ENCODE measurements at places on chromosomes 16 and 17.

DNA sequence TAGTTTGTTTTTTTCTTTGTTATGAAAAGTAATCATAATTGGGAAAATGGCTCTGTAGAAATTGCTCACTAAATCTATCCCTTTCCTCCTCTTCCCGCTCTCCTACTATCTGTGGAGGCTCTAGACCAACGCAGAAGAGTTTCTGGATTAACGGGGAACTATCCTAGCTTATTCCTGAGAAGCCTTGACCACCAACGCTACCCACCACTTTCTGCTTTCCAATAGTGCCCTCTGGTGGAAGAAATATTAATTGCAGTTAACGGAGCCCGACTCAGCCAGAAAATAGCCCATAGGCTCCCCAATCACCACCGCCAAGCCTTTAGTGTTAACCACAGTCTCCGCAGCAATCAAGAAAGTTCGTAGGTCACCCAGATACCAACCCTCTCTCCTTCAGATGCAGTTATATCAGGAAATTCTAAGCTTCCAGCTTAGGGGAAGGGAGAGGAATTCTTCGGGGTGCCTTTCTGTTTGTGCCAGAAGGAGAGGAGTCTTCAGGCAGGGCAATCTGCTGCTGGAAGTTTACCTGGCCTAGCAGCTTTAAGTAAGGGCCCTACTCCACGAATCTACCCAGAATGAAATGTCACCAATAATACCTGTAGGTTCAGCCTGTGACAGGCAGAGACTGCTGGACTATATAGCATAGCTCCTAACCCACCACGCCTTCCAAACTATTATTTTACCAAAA, 23.0 kb upstream of the NSRP1 start:
- DNase-seq, result no peak

GRCh38 chr17:77600346-77600745, 358.2 kb upstream of the TNRC6C start:
- DNase-seq, result no peak

DNA sequence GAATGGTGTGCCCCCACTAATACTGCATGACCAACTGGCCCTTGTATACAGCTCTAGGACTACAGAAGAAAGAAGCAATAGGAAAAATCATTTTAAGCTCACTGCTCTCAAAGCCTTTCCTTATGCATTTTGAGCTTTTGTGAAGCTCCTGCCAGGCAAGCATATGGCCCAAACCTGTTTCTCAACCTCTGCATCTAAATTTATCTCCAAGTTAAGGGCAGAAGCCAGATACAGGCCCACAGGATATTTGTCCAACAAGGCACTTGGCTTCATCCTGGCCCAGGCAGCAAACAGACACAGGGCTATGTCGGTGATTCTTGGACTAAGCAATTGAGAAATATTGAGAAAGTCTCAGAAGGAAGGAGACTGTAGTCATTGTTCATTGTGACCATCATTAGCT, 43.9 kb downstream of the CCT6B start:
- DNase-seq, result no peak

- peak; percentile 55 for DNase-seq
These were observed 550 bp upstream of the RNF213 start for GRCh38 chr17:80260069-80260535.

DNA sequence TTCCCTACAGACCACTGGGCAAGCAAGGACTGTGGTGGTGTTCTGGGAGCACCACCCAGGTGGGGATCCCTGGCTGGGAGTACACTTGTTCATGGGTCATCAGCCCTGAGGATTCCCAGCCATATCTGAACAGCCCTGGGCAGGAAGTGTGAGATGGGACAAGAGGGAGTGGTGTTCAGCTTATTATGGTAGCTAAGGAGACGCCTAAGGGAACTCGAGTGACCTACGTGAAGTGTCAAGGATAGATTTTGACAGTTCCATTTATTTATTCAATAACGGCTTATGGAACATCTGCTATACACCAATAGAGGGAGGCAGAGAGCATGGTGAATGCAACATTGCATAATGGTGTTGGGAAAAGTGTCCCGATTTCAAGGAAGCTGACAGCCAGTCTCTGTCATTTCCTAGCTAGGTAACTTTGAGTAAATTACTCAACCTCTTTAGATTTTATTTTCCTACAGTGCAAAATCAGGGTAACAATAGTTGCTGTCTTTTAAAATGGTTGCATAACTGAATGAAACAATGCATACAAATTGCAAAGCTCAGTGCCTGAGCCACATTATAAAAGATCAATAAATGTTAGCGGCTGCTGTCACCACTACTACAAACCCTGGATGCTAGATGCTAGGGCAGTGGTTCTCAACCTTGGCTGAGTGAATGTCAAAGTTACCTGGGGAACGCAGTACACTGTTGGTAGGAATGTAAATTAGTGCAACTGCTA, 534.1 kb downstream of the GRIN2A start:
- DNase-seq, result no peak

GRCh38 chr17:3944485-3945388, 19.5 kb downstream of the ATP2A3 start:
- DNase-seq, result no peak

GRCh38 chr16:83253521-83253920, 554.3 kb upstream of the HSBP1 start:
- no peak for DNase-seq

GRCh38 chr17:2749784-2750181, 331 bp upstream of the CCDC92B start:
- peak; percentile 26 for DNase-seq

DNA sequence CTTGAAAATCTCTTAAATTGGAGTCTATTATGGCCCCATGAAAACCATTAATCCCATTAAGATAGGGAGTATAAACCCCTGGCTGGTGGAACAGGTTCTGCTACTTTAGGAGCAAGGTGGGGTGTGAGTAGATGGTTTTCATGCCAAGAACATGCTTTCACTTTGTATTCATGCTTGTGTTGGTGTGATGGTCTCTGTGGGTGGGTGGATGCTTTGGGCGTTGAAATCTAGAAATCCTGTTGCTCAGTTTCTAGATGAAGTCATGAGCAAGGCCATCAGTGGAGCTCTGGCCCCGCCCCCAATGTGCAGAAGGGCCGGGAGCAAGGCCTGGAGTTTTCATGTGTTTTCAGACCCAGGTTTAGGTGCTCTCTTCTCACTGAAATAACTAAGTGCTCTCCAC, 20.1 kb downstream of the PLD6 start:
- no peak for DNase-seq

- no peak for DNase-seq
These were observed at the start of gene JPH3 for GRCh38 chr16:87602001-87602775. JPH3 (plus strand) TSS chr16:87602508; CDS start chr16:87603147, 639 bp downstream.

DNA sequence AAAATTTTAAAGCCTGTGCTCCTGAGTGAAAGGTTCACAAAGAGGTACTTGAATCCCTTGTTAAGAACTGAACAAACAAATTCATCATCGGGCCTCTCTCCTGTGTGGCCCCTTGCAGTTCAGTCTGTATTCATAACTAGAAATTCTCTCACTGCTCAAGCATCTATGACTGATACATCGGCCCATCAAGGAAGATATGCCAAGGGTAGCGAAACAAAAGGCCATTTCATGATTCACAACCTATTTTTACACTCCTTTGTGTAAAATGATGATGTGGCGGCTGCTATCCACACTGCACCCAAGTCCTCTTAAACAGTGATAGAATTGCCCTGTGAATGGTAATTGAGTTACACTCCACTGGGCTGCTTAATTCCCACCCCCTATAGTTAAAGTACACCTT, 204.6 kb downstream of the STX8 start:
- no peak for DNase-seq

GRCh38 chr16:81445966-81446906, 1.6 kb downstream of the CMIP start:
- DNase-seq, result no peak

DNA sequence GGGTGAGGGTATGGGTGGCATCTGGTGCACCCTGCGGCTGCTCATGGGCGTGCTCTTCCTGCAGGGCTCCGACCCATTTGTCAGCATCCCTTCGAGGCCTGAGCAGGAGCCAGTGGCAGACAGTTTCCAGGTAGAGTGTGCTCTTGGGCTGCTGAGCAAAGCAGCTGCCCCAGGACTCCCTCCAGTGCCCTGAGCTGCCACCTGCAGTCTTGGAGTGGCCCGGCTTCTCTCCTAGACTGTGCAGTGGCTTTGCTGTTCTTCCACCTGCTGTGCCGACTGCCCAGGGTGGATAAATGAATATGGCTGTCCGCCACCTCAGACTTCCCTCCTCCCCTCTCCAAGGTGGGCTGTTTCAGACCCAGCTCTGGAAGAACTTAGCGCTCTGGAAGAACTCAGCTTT, 10.8 kb upstream of the JPT2 start:
- no peak for DNase-seq

GRCh38 chr16:21590287-21590686, 9.1 kb upstream of the METTL9 start:
- DNase-seq, result no peak

DNA sequence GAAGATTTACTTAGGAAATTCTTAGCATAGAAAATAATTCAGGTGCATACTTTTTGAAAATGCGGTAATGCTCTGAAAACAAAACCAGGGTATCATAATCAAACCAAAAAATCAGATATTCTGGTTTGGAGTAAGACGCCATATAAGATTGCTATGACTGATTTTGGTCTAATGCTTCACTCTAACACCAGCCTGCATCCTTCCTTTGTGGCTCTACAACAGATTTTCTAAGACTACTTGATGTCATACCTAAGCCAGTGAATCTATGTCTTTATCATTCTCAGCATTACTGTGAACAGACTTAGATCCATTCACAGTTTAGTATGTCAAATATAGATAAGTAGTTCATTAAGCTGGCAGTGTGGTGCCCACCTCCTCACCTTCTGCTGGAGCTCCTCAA, 590 bp downstream of the KRT33B start:
- no peak for DNase-seq

DNA sequence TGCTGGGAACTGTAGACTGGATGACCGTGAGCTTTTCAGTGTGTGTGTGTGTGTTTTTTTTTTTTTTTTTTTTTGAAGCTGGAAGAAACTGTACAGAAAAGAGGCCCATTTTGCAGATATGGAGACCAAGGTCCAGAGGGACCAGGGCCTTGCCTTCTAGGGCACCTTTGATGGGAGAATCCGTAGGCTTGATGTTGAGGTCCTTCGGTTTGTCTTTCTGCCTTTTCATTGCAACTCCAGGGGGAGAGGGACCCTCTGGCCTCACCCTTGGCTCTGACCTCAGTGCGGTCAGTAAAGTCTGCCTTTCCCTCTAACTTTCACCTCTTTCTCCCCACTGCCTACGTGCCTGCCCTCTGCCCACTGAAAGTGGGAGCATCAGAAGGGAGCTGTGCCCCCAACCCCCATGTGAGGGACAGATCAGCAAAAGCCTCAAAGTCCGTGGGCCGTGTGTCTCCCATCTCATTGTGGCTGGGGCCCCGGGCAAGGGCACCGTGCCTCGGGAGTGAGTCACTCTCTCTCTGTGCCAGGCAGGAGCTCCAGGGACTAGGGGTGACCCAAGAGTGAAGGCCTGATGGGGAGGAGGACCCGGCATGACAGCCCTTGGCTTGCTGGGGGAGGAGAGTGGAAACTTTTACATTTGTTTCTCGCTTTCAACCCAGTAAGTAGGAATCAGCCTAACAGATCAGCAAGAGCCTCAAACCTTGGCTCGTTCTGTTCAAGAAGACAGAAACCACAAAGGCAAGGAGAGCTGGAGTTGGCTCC, 123.6 kb downstream of the CMIP start:
- DNase-seq, result no peak

GRCh38 chr16:51523400-51523799, 372.3 kb upstream of the SALL1 start:
- DNase-seq, result no peak

- no peak for DNase-seq
These were observed 221.1 kb downstream of the FTO start for GRCh38 chr16:53925107-53925410.

- DNase-seq, result no peak
These were observed 82.3 kb downstream of the TBC1D16 start for GRCh38 chr17:79953335-79953734.

DNA sequence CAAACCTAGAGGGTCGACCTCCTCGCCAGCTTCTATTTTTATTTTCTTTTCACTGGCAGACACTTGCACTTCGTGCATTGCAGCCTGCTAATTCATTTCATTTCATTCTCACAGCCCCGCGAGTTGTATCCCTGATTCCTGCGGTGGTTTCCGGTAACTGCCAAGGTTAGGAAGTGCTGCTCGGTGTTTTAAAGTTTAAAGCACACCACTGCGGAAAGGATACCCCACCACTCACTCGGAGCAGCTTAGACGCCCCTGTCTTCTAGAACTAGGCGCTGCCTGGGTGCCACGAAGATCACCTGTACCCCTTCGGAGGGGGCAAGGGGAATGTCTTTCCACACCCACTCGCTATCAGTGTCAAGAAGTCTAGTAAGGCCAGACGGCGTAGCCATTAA, 509 bp downstream of the CNEP1R1 start:
- DNase-seq, result no peak

- no peak for DNase-seq
These were observed 1.5 kb downstream of the PAFAH1B1 start for GRCh38 chr17:2594722-2595599.

- DNase-seq, result no peak
These were observed 2.1 kb downstream of the SAMD14 start for GRCh38 chr17:50127697-50128361.

- DNase-seq, result no peak
These were observed 25.3 kb downstream of the CDK5RAP3 start for GRCh38 chr17:47996201-47996600.
